Cortex of kidney (tissue), 1 donor: ENCODE measurements at places on chromosomes 4 and X.

DNA sequence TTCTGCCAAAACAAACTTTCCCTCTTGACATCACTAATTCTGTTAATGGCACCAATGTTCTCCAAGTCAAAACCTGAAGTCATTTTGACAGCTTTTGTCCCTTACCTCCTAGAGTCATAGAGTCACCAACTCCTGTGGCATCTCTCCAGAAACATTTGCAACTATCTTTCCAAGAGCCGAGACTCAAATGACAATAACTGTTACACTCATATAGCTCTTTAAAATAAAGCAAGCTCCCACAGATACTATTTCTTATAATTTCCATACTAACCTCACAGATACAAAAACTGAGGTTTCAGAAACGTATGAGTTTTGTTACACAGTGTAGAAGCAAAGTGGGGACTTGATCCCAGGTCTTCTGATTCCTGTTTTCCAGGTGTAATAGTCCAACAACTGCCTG, 18.3 kb downstream of the GPRIN3 start:
- no peak for DNase-seq

GRCh38 chr4:184857441-184858121, 31.8 kb upstream of the ACSL1 start:
- no peak for DNase-seq

DNA sequence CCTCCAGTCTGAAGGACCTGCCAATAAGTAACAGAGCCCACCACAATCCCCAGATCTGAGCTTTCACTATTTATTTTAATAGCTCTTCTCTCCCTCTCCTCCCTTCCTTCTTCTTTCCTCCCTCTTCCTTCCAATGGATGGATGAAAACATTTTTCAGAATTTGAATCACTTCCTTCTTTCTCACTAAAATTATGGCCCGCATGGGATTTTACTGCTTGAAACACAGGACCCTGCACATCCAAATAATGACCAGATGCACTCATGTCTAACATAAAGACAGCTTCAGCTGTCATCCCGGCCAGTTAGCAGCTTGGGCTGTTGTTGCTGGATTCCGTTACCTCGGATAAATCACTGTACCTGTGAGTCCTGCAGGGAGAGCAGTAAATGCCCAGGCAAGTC, 5.4 kb upstream of the PHEX start:
- DNase-seq = no peak

DNA sequence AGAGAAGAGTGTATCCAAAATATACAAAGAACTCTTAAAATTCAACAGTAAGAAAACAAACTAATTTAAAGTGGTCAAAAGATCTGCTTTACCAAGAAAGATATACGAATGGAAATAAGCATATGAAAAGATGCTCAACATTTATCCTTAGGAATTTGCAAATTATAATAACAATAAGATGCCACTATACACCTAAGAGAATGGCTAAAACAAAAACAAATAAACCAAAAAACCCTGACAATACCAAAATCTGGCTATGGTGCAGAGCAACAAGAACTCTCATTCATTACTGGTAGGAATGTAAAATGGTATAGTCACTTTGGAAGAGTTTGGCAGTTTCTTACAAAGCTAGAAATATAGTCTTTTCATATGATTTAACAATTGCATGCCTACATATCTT, 545.7 kb upstream of the AGA start:
- DNase-seq = no peak

DNA sequence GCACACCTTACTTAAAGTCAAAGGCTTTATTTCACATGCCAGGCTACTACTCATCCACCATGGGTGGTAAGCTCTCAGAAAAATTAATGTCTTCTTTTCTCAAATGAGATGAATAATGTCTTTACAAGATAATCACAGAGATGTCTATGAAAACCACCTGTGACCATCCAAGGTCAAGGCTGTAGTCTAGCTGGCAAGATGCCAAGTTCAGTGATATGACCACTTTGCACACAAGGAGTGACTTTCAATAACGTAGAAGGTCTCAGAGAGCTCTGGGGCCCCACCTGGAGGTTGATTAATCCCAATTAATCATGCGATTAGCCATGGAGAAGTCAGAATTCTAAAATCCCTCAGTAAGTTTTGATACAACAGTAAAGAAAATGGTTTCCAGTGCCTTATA, 20.5 kb downstream of the ANOS1 start:
- no peak for DNase-seq

- no peak for DNase-seq
Measured at GRCh38 chrX:46376246-46376885, 168.9 kb downstream of the ZNF674 start.

DNA sequence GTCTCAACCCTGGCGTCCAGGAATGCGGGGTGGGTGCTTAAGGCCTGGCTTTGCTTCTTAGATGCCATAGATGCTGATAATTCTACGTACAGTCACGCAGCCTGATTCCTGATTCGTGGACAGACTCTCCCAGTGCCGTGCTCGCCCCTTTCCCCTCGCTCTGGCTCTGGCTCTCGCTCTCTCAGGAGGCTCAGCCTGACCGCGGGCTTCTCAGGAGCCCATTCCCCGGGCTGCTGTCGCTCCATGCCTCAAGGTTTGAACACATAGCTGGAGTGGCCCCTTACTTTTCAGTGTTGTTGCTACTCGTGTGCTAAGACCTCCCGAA, 59.2 kb upstream of the ZC4H2 start:
- DNase-seq = no peak

GRCh38 chrX:107000013-107000515, at the start of gene MORC4:
Gene MORC4, minus strand, starts transcription at chrX:107000212. Its CDS starts 243 bp downstream, at chrX:106999969.
- no peak for DNase-seq

DNA sequence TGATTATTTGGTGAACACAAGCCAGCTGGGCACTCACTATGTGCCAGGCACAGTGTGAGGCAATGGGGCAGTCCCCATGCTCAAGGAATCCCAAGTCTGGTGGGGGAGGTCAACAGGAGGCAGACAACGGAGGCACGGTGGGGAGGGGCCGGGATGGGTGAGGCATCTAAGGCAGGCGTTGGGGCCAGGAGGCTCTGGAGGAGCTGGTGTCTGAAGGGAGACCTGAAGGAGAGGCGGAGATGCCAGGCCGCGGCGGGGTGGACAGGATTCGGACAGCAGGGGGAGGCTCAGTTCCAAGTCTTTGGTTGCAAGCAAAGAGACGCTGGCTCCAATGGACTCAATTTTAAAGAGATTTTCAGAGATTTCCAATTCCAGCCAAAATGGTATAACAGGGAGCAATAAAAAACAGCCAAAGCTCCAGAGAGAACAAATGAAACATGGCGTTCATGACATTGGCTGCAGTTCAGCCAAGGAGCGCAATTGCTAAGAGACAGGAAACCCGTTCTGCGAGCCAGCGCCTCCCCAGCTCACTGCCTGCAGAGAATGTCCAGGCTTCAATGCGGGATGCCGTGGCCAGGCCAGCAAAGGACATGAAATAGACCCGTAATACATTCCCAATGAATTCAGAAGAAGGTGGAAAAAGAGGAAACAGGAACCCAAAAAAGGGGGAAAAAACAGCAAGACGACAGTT, 105.2 kb upstream of the LRPAP1 start:
- DNase-seq = no peak

GRCh38 chrX:15438332-15438731, 54.1 kb upstream of the VEGFD start:
- no peak for DNase-seq

- no peak for DNase-seq
Measured at GRCh38 chr4:75686346-75686745, 13.1 kb upstream of the G3BP2 start.

GRCh38 chr4:109186458-109186945, 116.0 kb downstream of the COL25A1 start:
- no peak for DNase-seq

DNA sequence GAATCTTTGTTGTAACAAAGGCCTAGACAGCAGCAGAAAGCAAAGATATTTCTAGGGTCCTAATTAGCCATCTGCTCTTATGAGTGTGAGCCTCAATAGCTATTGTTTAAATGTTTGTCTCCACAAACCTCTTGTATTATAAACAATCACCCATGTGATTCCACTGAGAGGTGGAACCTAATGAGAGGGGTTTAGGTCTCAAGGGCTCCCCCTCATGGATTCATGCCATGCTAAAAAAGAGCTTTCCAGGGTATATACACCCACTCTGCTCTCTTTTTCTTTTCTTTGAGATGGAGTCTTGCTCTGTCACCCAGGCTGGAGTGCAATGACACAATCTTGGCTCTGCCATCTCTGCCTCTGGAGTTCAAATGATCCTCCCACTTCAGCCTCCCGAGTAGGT, 42.1 kb downstream of the TRIM61 start:
- no peak for DNase-seq

- DNase-seq = no peak
Measured at GRCh38 chrX:64427281-64427680, 32.0 kb upstream of the MTMR8 start.

- DNase-seq = no peak
Measured at GRCh38 chrX:51802917-51803688, 59.9 kb downstream of the GSPT2 start.

DNA sequence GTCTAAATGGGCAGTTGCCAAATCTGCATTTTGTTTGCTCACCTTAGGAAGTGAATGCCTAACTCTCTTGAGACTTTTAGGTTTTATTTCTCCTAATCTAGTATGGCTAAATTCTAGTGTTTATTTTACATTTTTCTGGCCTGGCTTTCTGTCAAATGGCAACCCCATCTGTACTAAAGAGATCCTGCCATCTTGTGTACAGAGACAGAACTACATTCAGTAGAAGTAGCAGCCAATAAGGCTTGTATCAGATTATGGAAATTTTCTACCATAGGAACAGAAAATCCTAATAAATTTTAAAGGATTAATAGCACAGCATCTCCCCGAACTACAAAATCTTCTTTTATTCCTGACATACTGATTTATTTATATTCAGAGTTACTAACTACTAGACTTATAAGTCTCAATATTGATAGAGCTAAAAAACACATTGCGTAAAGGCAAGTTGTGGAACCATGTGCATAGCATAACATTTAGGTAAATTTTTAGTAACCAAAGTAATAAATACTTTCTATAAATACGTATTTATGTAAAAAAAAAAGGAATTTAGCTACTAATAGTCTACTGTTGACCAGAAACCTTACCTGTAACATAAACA, 45.5 kb downstream of the TMEM144 start:
- DNase-seq = no peak

DNA sequence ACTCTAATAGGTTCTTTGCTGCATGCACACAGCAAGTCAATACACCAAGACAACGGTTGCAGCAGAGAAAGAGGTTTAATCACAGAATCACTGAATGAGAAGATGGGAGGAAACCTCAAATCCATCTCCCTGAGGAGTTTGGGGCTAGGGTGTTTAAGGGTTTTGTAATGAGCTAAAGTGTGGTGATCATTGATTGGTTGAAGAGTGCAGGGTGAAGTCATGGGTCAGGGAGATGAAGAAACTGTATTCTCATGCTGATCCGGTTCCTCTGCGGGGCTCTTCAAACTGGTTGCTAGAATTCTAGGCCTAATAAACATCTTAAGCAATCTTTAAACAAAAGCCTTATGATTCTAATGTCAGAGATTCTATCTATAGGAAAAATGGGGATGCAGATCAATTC, 432.5 kb upstream of the FAM47C start:
- DNase-seq = no peak

DNA sequence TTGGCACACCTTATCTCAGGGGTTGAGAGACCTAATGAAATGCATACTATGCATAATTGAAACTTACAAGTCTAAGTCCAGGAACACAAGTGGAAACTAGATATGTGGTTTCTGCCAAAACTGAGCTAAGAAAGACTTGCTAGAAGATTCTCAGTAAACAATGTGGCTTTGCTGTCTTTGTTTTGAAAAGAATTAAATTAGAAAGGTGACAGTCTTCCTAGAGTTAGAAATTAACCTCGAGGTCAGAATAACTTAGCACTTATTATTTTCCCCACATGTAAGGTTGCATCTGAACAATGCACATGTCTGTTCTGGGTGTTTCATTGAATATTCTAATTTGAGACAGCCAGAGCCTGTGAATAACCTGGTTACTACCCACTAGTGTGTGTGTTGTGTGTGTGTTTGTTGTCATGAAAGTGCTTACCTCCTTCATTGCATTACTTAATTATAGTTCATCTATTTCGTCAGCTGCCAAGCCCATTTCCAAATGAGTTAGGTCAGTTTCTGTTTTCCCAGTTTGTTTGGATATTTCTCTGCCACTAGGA, 1.5 kb downstream of the EREG start:
- DNase-seq = no peak

GRCh38 chr4:141788169-141788915, 152.0 kb downstream of the IL15 start:
- DNase-seq = no peak

- DNase-seq = no peak
Measured at GRCh38 chrX:100409610-100410590, at the start of gene PCDH19. Gene PCDH19, minus strand, starts transcription at chrX:100410273. Its CDS starts 1,676 bp downstream, at chrX:100408597.

DNA sequence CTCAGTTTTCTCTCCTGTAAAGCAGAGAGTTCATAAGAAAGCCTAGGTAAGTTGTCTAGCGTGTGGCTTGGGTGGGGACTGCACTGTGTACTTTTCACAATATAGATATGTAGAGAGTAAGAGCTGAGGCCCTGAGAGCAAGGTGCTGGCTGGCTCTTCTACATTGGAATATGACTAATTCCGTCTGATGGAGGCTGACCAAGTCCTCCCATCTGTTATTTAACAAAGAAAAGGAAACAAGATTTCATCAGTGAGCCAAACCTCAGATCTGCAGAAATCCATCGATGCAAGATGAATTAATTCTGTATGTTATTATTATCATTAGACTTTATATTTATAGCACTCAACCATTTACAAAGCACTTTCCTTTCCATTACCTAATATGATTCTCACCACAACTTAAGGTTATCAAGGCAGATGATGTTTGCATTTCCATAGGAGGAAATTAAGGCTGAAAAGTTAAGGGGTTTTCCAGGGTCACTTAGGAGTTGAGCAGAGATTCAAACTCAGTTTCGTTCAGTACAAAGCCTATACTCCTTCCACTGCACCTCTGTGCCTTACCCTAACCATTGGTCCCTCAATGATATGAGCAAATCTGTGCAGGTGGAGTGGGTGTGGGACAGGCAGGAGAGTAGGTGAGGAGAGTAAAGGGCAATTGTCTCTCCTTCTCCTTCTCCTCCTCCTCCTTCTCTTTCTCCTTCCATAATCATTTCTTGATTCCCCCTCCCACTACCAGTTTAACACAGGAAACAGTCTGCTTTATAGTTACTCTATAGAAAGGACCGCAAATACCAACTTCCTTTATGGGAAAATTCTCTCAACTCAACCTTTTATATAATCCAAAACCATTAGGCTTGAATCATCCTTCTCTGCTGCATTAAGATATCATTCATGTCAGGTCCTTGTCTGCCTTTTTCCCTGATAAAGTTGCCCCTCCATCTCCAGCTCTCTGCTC, 27.6 kb upstream of the SRD5A3 start:
- DNase-seq = no peak
